C1 segment of cervical spinal cord (tissue), 14 donors: ENCODE measurements at places on chromosomes 5 and 9.
A peak's percentile ranks its signal among the peaks of the same experiment; 100 is the strongest.

GRCh38 chr5:38249812-38250211 lies 8.5 kb upstream of the EGFLAM start:
- DNase-seq, result no peak

DNA sequence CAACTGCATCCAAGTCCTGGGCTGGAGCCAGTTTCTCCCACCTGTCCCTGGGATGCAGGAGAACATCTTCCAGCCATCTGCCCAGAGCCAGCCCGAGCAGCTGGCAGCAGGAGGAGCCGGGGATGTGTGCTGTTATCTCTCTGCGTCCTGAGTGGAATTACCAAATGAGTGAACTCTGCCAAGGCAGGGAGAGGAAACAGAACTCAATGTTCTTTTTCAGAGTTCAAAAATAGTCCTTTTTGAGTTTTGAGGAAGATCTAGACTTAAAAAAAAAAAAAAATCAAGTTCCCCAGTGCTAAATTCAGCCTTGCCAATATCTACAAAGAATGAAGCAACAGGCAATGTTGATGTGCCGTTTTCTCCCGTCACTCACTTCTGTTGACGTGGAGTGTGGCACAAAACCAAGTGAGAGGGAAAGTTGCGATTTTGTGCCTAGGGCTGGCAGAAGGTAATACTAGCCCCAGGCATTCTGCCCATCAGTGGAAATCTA lies 56.2 kb downstream of the TMOD1 start:
- DNase-seq, result peak; percentile 31

DNA sequence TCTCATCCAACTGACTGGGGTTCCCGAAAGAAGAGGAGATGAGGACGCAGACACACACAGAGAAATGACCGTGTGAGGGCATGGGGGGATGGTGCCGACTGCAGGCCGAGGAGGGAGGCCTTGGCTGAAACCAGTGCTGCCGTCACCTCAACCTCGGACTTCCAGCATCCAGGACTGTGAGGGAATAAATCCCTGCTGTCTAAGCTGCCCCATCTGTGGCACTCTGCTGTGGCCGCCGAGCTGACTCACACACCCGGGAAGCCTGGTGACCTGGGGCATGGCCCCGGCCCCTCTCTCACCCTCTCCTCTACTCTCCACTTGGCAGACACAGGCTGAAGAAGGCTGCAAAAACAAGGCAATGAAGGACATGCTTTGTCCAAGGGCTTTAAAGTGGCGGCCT lies 4.4 kb upstream of the COL5A1 start:
- no peak for DNase-seq

- no peak for DNase-seq
Measured at GRCh38 chr5:128197896-128198522, 114.4 kb downstream of the SLC12A2 start.

DNA sequence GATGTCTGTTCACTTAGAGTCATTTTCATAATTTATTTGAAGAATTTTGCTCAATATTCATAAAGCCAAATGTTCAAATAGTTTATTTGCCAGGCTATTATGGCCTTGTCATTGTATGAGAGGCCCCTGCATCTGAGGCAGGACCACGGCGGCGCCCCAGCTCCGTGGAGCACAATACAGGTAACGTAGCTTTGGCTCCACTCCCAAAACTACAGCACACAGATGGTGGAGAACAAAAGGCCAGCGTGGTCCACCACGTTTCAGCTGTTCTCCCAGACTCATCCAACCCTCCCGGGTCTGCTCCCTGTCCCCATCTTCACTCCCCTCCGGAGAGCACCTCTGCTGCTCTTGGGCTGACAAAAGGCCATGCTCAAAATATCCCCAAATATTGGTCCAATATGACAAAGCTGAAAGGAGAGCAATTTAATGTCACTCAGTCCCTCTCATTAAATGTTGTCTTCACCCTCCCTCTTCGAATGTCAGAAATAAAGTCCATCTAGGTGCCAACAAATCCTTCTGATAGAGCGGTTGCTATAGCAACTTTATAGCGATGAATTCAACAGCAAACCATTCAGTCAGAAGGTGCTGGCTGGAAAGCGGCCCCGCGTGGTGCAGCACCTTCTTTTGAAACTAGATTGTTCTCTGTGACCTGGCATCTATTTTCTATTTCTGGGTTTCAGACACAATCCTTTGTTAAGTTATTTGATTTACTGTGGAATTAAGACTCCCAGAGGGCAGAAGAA lies 504.3 kb downstream of the ARHGEF28 start:
- DNase-seq, result no peak

DNA sequence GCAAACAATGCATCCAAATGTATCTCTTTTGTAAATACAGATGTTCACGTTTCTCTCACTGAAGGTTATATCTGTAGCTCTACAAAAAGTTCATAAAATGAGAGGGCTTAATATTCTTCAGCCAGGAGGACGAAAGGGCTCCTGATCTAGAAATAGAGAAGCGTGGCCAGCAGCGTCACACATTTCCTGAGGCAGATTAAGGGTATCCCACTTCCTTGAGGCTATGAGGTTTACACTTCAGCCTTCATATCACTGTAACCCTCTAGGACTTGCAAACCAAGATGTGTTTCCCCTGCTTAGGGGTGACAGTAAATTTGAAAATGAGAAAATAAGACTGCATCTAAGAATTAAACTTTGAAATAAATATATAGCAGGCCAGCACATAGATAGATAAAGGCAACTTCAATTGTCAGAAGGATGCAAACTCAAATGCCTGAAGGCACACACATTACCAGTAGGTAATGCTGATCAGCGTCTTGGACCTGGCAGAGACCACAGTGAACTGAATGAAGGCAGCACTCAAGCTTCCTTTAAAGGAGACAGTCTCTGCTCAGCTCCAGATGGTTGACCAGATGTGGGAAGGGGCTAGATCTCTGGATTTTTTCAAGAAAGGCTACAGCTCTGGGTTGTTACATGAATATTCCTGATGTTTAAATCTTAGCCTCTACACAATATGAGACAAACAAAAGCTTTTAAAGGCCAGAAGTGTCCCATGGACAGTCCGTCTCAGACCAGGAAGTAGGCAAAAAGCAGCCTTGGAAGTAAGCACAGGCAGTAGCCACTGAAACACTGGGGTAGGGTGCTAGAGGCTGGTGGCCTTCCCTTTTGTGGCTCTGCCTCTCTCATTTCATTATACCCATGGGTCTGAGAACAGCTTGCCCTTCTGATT lies 197.7 kb downstream of the MCTP1 start:
- DNase-seq, result no peak
